ENCODE measurements at places on chromosomes 5 and 9.

- no peak for DNase-seq
- H3K27me3 ChIP-seq: peaks cover 25% of the 10 kb centered on the region
- H3K36me3 ChIP-seq: peaks cover 2% of the 10 kb centered on the region
- H3K4me3 ChIP-seq: no peak overlapping the region
Measured at GRCh38 chr5:52656569-52657246, 131.0 kb upstream of the ITGA1 start.

DNA sequence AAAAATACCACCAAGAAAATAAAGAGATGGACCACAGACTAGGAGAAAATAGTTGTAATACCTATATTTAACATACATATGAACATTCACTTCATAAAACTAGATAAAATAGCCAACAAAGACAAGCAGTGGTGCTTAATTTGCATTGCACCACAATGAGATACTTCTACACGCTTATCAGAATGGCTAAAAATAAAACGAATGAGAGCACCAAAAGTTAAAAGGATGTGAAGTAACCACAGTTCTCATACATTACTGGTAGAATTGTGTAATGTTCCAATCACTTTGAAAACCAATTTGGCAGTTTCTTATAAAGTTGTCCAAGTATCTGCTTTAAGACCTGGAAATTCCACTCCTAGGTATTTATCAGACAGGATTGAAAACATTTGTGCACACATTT, 198.9 kb upstream of the SGCD start:
- H3K4me3 ChIP-seq: no peak overlapping the region
- no peaks in the 10 kb centered on the region for H3K27me3 ChIP-seq
- DNase-seq: no peak
- no peaks in the 10 kb centered on the region for H3K36me3 ChIP-seq
- H3K27ac ChIP-seq: no peak overlapping the region

DNA sequence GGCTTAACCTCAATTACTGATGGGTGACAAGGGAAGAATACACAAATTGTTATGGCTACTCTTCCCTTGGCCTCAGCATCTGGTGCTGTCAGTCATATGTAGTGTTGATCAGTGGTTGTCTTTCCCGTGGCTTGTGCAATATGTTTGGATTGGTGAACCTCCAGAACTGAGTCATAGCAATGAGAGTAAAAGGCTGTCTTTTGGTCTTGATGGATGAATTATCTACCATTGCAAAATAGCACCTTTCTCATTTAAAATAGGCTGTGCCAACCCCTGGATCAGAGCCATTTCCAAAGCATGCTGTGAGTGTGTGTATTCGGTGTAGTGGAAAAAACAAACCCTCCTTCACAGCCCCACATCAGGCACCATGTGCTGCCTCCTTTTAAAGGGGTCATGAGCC, 14.6 kb upstream of the F2R start:
- peaks cover 2% of the 10 kb centered on the region for H3K4me1 ChIP-seq
- no peaks in the 10 kb centered on the region for H3K27me3 ChIP-seq
- no peak for DNase-seq
- no peak overlapping the region for H3K27ac ChIP-seq
- H3K36me3 ChIP-seq: peaks cover 10% of the 10 kb centered on the region

- no peak overlapping the region for H3K27ac ChIP-seq
- H3K27me3 ChIP-seq: no peaks in the 10 kb centered on the region
- H3K4me3 ChIP-seq: no peak overlapping the region
- no peaks in the 10 kb centered on the region for H3K4me1 ChIP-seq
- H3K36me3 ChIP-seq: no peaks in the 10 kb centered on the region
Measured at GRCh38 chr9:111008158-111009075, 29.9 kb downstream of the LPAR1 start.
